HFFc6 (cell line): ENCODE measurements at places on chromosomes 3 and 15. TPM values are rescaled to one million over a fixed set of nuclear protein-coding genes. Genes with fewer than 3 reads are reported as not detected.

Gene ZNF385D
- total RNA-seq: 4.0 and 6.4 TPM in 2 replicates

Gene RBPMS2
- total RNA-seq: 0.11 to 0.14 TPM in 2 of 3 replicates, not detected in the other

Gene ZIC4
- 0.21 to 0.58 TPM (median 0.38 TPM) in 3 replicates for total RNA-seq

Gene APEH
- total RNA-seq: 114 and 115 TPM in 2 replicates

Gene SSUH2
- total RNA-seq: 0.51 TPM in 1 of 3 replicates, not detected in the others

Gene C3orf80
- 0.21 to 0.95 TPM (median 0.41 TPM) in 3 replicates for total RNA-seq

Gene TRIP4
- 21.4 to 31.5 TPM (median 27.0 TPM) in 3 replicates for total RNA-seq

Gene NUP210
- total RNA-seq: 0.23 and 3.4 TPM in 2 replicates

Gene SEMA4B
- total RNA-seq: 5.6 to 7.6 TPM (median 5.7 TPM) in 3 replicates

Gene CSPG5
- 0.21 TPM in 1 of 3 replicates, not detected in the others for total RNA-seq

Gene CFAP91
- not detected in 3 replicates for total RNA-seq
